ENCODE measurements at places on chromosomes 1 and 21.

- no peak for DNase-seq
These were observed 324.9 kb downstream of the HHIPL2 start for GRCh38 chr1:222223010-222223409.

- DNase-seq = no peak
These were observed 28.1 kb upstream of the TXLNA start for GRCh38 chr1:32151319-32151787.

DNA sequence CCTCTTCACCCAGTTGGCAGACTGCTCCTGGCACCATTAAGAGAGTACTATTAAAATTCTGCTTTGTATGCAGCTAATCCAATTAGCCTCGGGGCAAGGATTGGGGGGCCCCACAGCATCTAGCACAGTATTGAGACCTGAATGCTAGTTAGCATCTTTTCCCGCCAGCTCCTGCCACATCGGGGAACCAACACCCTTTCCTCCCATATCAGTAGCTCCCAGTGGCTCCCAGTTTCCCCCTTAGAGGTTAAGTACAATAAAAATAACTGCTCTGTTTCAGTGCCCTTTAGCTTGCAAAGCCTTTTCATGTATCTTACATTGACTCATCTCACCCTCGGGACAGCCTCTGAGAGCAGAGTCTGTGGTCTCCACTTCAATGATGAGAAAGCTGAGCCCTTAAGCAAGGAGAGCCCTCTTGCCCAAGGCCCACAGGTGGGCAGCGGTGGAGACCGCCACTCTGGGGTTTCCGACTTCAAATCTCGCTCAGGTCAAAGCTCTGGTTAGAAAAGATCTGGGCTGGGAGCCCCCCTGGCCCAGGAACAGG is 4.2 kb upstream of the PMVK start:
- DNase-seq = no peak

- no peak for DNase-seq
These were observed 50.9 kb downstream of the MDM4 start for GRCh38 chr1:204567071-204567470.

- no peak for DNase-seq
These were observed 4.4 kb downstream of the RCSD1 start for GRCh38 chr1:167634435-167634834.

DNA sequence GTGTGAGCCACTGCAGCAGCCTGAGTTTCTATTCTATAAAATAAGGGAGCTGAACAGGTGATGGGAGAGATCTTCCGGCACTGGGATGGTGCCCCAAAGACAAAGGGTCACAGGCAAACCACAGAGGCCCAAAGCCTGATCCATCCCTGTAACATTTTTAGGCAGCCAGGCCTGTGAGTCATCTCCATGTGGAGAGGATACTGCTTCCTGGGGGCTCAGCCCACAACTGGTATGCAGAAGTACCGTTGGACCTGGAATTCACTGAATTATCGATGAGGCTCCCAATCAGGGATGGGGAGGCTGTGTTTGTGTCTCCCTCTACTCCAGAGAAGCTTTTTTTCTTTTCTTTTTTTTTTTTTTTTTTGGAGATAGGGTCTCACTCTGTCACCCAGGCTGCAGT is 48.8 kb upstream of the WASF2 start:
- no peak for DNase-seq

DNA sequence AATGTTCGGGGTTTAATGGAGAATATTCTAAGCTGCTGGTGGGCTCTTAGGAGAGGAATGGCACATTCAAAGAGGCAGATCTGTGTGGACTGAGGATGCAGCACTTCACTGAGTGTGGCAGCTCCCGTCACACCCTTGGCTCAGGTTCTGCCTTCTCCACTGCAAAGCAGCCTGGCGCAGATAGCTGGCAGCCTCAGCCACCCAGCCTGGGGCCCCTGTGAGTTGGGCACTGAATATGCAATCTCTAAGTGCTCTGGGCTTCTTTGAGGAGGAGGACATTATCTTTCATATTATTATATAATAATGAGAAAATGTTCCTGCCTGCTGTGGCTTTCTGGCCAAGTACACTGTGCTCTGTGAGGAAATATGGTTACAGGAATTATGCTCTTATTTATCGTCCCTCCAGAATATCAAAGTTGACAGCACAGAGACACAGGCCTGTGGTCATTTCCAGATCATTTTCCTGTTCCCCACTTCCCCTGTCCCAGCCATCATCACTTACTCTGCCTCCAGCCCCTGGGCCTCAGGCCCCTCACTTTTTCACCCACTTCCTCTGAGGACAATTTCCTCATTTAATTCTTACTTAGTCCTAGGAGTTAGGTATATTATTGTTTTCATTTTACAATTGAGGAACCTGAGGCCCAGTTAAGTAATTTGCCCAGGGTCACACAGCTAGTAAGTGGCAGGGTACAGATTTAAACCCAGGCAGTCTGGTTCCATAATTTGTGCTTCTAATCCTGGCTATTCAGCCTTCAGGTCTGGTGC is 53.6 kb downstream of the MAB21L3 start:
- DNase-seq = no peak

- DNase-seq = peak; percentile 2
These were observed 556.8 kb downstream of the PTPRU start for GRCh38 chr1:29793101-29793546.

- DNase-seq = no peak
These were observed 141.8 kb downstream of the TTLL7 start for GRCh38 chr1:83857103-83857502.

GRCh38 chr1:59340411-59341307 is 43.8 kb downstream of the FGGY start:
- no peak for DNase-seq

- DNase-seq = no peak
These were observed 10.8 kb upstream of the AHDC1 start for GRCh38 chr1:27614625-27615344.

- no peak for DNase-seq
These were observed 592 bp upstream of the LYPD8 start for GRCh38 chr1:248756151-248756550.

- no peak for DNase-seq
These were observed 5.5 kb downstream of the EFNA3 start for GRCh38 chr1:155083865-155084721.

- no peak for DNase-seq
These were observed 21.5 kb upstream of the ENAH start for GRCh38 chr1:225674381-225674780.

DNA sequence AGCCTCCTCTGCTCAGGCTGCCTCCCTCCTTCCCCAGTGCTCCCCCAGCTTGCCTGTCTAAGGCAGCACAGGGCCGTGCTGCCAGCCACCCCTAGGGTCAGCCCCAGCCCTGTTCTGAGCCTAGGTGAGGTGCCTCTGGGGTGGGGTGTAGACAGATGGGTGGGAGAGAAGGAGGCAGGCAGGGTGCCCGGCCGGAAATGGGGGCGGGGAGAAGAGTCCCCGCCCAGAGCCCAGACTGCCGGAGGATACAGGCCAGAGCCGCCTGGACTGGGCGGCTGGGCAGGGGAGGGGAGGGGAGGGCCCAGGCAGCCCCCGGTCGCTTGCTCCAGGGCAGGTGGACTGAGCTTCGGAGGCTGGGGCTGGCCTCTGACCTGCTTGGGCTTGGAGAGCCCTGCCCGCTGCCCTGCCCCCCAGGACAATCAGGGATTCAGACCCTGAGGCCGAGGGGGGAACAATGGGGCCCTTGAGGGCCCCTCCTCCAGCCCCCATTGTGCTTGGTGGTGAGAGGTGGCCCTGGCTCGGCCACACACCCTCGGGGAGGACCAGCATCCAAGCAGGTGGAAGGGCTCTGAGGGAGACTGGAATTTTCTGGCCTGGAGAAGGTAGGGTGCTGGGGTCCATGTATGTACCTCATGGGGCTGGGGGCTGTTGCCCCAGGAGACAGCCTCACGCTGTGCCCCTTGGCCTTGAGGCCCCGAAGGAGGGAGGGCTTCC is at the start of gene GJC2:
Gene GJC2 (plus strand): TSS at position 525 of the 714 bp plus-strand sequence. CDS start 7,829 bp downstream, outside the sequence.
- DNase-seq = no peak

GRCh38 chr1:237003516-237003915 is 725 bp downstream of the MT1HL1 start:
- no peak for DNase-seq

DNA sequence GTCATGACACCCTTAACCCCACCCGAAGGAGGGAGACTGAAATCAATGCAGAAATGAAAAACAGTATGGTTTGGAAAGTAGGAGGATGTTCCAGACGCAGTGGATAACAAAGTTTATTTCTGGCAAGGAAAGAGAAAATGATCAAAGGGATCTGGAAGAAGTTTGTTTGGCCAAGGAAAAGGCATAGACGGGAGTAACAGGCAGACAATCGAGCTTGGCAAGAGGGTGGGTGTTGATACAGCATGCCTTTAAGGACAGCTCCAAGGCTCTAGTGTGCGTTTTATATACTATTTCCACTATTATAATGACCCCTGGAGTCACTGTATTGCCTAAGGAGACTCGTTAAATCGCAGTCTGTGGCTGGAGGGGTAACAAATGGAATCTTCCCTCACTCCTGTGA is 303.7 kb upstream of the RUNX1 start:
- DNase-seq = no peak

- no peak for DNase-seq
These were observed 91.5 kb downstream of the NGF start for GRCh38 chr1:115246526-115246925.

DNA sequence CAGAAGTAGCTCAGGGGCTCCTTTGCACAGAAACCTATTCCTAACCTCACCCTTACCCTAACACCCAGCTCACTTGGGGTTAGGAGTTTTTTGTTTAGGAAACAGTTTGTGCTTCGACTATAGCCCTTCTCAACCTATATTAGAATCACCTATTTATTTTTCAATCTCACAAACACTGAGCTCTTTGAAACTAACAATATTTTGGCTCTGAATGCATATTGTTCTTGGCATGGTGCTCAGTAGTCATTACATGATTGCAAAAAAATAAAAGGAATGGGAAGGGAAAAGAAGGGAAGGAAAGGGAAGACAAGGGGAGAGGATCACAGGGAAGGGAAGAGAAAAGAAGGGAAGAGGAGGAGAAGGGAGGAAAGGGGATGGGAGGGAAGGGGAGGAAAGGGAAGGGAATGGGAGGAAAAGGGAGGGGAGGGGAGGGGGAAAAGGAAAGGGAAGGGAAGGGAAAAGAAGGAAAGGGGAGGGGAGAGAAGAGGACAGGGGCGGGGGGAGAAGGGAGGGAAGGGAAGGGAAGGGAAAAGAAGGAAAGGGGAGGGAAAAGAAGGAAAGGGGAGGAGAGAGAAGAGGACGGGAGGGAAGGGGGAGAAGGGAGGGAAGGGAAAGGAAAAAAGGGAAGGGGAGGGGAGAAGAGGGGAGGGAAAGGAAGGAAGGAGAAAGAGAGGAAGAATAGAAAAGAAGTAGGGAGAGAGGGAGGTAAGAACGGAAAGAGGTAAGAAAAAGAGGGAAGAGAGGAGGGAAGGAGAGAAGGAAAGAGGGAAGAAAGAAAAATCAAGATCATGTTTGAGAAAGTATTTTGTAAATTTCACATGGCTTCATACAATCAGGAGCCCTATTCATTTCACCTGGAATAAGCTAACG is 484.1 kb upstream of the NFIA start:
- DNase-seq = no peak

GRCh38 chr1:70143048-70143659 is 62.2 kb downstream of the LRRC40 start:
- DNase-seq = no peak

DNA sequence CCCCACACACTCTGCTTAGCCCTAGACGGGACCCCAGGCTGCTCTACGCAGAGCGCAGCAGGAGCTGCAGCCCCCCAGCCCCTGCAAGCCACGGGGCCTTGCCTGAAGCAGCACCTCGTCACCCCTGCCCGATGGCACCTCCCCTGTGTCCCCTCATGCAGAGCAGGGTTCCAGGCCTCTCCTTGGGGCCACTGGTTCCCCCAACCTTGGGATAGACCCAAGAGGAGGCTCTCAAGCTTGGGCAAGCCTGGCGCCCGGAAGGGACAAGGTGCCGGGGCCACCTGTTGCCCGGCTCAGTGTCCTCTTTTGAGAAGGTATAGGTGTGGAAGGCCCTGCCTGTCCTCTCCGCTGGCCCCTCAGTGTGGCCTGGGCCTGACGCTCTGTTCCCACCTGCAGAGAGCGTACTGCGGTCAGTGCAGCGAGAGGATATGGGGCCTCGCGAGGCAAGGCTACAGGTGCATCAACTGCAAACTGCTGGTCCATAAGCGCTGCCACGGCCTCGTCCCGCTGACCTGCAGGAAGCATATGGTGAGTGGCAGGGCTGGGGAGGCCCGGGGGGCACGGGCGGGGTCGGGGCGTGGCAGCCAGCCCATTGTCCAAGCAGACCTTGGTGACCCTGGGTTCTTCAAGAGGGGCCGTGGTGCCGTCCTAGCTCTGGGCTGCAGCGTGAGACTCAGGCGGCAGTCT is 50.6 kb downstream of the FAAP20 start:
- DNase-seq = no peak

Data from stimulated activated naive CD4-positive, alpha-beta T cell (primary cell).